CD4-positive, alpha-beta T cell treated with Interleukin-15 for 1 hour (primary cell): ENCODE measurements at places on chromosomes 13 and 19.

DNA sequence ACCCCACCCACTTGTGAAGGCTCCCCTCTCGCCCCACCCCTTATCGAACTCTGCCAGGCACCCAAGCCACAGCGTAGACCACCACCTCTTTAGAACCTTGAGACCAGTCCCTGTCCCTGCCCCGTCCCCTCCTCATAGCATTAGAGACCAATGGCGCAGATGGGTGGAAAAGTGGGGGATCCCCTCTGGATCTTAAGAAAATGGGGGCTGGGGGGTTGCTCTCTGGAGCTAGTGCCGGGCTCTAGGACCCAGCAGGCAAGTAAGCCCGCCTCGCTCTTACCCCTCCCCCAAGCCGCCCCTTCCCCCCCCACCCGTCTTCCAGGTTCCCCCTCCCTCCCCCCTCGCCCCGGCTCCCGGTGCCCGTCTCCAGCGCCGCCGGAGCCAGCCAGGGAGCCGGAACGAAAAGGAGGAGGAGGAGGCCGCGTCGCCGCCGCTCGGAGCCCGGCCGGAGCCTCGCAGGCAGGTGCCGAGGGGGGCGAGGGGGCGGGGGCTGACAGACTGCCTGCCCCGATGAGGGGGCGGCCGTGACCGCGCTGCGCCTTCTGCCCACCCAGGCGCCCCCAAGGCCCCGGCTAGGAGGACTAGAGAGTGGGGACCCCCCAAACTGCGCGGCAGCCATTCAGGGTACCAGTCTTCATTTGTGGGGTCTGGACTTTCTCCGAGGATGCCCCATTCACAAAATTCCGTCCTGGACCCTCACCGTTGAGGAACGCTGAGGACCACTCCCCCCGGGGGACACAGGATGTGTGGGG is at the start of gene SPRED3:
SPRED3 (plus strand) TSS at position 349 of the 752 bp plus-strand sequence. CDS start 1,606 bp downstream, outside the sequence.
- no peak for DNase-seq

DNA sequence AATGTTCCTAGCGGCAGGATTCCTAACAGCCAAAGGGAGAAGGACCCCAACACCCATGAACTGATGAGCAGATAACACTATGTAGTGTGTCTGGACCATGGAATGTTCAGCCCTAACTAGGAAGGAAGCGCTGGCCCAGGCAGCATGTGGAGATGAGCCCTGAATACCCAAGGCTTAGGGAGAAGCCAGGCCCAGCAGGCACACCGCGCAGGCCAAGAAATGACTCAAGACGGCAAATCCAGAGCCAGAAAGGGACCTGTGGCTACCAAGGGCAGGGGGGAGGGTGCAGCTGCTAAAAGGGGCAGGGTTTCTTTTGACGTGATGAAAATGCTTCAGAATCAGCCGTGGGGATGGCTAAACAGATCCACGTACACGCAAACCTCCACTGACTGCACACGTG is 20.7 kb upstream of the TINCR start:
- DNase-seq = no peak

- DNase-seq = no peak
Measured at GRCh38 chr19:27733551-27734266, 1479.2 kb downstream of the UQCRFS1 start.

DNA sequence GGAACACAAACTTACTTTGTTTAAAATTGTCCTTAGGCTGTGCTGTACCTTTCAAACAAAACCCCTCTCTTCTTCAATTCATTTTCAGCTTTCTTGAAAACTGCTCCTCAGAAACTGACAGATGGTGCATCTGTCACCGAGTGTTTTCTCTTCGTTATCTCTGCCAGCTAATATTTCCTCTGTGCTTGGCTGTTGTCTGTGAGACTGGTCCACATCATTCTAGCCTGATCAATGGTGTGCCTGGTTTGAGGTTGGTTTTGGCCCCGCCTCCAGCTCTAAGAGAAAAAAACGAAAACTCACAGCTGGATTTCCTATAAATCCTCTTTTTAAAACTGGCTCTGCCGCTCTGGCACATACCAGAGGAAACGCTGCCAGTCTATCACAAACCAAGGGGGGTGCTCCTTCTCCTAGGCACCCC is 79.7 kb downstream of the STARD13 start:
- DNase-seq = no peak

- DNase-seq = no peak
Measured at GRCh38 chr13:50230662-50230978, 215.4 kb downstream of the KCNRG start.

DNA sequence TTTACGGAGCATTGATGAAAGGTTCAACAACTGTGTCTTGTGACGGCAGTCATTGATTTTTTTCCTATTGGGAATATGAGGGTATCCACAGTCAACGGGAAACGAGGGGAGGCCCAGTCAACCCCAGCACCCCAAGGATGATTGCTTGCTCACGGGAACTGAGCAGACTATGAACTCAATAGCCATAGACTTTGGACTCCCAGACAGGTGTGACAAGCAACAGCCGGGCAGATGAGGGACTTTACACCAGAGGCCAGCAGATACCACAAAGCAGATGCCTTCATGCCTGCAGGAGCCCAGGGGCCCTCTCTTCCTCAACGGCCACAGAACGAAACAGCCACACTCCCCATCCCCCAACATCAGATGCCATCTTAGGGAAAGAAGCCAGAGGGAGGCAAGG is 80.3 kb upstream of the FLT1 start:
- DNase-seq = no peak
